ENCODE measurements at places on chromosomes 13 and 19. TPM values are rescaled to one million over a fixed set of nuclear protein-coding genes. Genes with fewer than 3 reads are reported as not detected.

- no peak overlapping the region for H3K27ac ChIP-seq
- no peak for DNase-seq
- H3K27me3 ChIP-seq, result no peaks in the 10 kb centered on the region
- H3K36me3 ChIP-seq, result no peaks in the 10 kb centered on the region
These were observed 33.0 kb downstream of the KPNA3 start for GRCh38 chr13:49759503-49759902.

- H3K4me3 ChIP-seq, result no peak overlapping the region
- DNase-seq, result no peak
- H3K27ac ChIP-seq, result no peak overlapping the region
- H3K27me3 ChIP-seq, result no peaks in the 10 kb centered on the region
- H3K36me3 ChIP-seq, result no peaks in the 10 kb centered on the region
- no peaks in the 10 kb centered on the region for H3K4me1 ChIP-seq
These were observed 169.4 kb upstream of the HTR2A start for GRCh38 chr13:47066226-47066625.

SYNE4 gene
- 1.9 TPM for total RNA-seq

DNA sequence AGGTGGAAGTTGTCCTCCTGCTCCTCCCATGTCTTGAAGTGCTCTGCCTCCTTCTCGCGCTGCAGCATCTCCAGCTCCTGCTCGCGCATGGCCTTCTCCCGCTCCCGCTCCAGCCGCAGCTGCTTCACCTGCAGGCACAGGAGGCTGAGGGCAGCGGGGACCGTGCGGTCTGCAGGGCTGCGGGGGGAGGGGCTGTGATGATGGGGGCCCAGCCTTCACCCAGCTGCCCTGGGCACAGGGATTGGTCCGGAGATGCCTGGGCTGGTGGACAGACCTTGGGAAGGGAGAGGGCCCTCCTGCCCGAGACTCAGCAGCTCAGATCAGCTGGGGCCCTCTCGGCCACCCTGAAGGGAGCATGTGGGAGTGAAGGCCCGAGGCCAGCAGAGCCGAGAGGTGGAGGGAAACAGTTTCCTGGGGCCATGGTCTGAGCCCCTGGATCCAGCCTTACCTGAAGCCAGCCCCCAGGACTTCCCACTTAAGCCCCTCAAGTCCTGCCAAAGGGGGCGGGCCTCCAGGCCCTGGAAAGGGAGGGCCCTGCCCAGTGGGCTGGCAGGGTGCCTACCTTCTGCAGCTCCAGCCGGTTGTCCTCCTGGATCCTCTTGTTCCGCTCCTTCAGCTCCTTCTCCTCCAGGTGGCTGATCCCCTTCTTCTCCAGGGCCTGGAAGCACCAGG lies 6.3 kb downstream of the CACTIN start:
- no peaks in the 10 kb centered on the region for H3K27me3 ChIP-seq
- no peak for DNase-seq
- no peaks in the 10 kb centered on the region for H3K36me3 ChIP-seq
- peaks cover 4% of the 10 kb centered on the region for H3K4me1 ChIP-seq
- H3K27ac ChIP-seq, result no peak overlapping the region
- H3K4me3 ChIP-seq, result no peak overlapping the region

NLRP9 gene
- not detected for total RNA-seq

GRCh38 chr13:83350569-83350968 lies 531.7 kb downstream of the SLITRK1 start:
- H3K4me1 ChIP-seq, result peaks cover 16% of the 10 kb centered on the region
- DNase-seq, result peak; percentile 71
- H3K36me3 ChIP-seq, result no peaks in the 10 kb centered on the region

SMIM17 gene
- total RNA-seq, result not detected

SIGLEC9 gene
- total RNA-seq, result not detected

WDR83 gene
- 39.5 TPM for total RNA-seq

SPRED3 gene
- 4.1 TPM for total RNA-seq

GRCh38 chr13:34864671-34865070 lies 77.4 kb upstream of the NBEA start:
- no peaks in the 10 kb centered on the region for H3K36me3 ChIP-seq
- H3K27me3 ChIP-seq, result no peaks in the 10 kb centered on the region
- H3K27ac ChIP-seq, result no peak overlapping the region
- DNase-seq, result no peak
- no peak overlapping the region for H3K4me3 ChIP-seq

DNA sequence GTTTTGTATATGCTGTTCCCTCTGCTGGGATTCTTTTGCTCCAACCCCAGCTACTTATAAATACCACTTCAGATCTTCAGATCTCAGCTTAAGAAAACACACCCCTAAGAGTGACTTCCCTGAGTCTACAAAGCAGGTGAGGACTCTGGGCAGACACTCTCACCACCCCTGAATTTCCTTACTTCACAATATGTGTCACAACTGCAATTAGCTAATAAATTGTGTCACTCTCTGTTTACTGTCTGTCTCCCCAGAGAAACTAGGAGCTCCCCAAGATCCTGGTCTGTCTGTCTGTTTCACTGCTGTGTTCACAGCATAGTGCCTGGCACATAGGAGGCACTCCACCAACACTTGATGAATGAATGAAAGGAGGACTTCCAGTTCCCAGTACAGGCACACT lies 14.4 kb downstream of the CEBPA start:
- DNase-seq, result no peak
- H3K27ac ChIP-seq, result no peak overlapping the region
- no peaks in the 10 kb centered on the region for H3K27me3 ChIP-seq
- no peak overlapping the region for H3K4me3 ChIP-seq
- H3K4me1 ChIP-seq, result peaks cover 31% of the 10 kb centered on the region

DNA sequence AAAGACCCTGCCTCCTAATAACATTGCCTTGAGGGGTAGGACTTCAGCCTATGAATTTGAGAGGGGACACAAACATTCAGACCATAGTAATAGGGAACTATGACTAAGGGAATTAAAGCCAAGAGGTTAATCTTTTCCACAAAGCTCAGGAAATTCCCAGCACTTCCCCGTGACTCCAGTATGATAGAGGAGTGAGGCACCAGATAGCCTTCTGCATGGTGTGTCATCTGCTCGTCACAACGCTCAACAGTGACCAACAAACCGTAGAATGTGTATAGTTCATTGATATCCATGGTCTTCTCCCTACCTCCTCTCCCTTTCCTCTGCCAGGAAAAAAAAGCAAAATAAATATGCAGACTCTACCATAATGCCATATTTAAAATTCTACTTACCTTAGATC lies 64.4 kb downstream of the B3GLCT start:
- no peak overlapping the region for H3K27ac ChIP-seq
- H3K36me3 ChIP-seq, result no peaks in the 10 kb centered on the region
- H3K4me1 ChIP-seq, result no peaks in the 10 kb centered on the region
- no peak overlapping the region for H3K4me3 ChIP-seq

GRCh38 chr13:39263033-39263432 lies 224.8 kb downstream of the NHLRC3 start:
- no peak overlapping the region for H3K27ac ChIP-seq
- DNase-seq, result peak; percentile 65
- H3K27me3 ChIP-seq, result no peaks in the 10 kb centered on the region
- no peaks in the 10 kb centered on the region for H3K36me3 ChIP-seq

DNA sequence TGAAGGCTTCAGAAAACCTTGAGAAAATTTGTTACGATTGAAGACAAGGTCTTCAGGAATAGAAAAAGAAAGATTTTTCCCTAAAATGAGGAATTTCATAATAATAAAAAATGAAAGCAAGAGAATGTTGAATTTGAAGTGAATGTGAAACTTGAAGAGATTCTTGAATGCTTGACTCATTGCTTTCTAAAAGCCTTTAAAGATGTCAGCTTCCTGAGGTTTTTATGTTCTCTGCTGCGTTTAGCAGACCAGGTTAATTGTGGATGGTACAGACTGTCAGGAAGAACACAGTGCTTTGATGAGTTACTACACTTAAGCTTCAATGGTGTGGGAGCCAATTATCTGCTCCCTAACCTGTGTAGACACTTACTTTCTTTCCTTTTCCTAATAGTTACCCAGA lies 96.3 kb upstream of the FNDC3A start:
- H3K27ac ChIP-seq, result no peak overlapping the region
- H3K4me1 ChIP-seq, result peaks cover 7% of the 10 kb centered on the region
- no peak overlapping the region for H3K4me3 ChIP-seq

CAPNS1 gene
- 329 TPM for total RNA-seq

NAT14 gene
- 21.0 TPM for total RNA-seq

DNA sequence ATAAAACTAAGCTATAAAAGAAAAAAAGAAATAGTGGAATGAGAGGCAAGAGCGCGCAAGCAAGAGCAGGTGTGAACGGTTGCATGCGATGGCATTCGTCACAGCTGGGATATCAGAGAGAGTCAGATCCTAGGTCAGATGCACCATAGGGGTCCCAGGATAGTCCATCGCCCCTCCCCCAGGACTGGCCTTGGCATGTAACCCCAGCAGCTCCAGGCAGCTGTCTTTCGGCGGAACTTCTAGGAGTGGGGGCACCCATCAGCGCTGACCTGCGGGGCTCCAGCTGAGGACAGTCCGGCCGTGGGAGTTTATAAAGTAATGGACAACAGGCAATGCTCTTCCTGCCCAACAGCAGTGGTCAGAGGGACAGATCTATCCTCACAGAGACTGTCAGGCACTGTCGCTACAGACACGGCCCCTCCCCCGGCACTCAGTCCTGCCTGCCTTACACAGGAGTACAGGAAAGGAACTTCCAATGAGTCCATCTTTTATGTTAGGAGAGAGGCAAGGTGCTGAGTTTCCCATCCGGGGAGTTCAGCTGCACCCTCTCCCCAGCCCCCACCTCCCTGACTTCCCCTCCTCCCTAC lies 1.4 kb downstream of the SIAH3 start:
- H3K27ac ChIP-seq, result no peak overlapping the region
- H3K36me3 ChIP-seq, result no peaks in the 10 kb centered on the region
- DNase-seq, result no peak
- no peaks in the 10 kb centered on the region for H3K4me1 ChIP-seq

GRCh38 chr13:37357548-37357947 lies 241.0 kb downstream of the POSTN start:
- H3K36me3 ChIP-seq, result no peaks in the 10 kb centered on the region
- DNase-seq, result no peak
- no peak overlapping the region for H3K27ac ChIP-seq

GRCh38 chr13:96044238-96044637 lies 9.0 kb downstream of the UGGT2 start:
- DNase-seq, result no peak
- no peaks in the 10 kb centered on the region for H3K36me3 ChIP-seq
- no peaks in the 10 kb centered on the region for H3K27me3 ChIP-seq
- H3K27ac ChIP-seq, result no peak overlapping the region
- H3K4me1 ChIP-seq, result no peaks in the 10 kb centered on the region

GRCh38 chr13:95207769-95208366 lies 93.4 kb downstream of the ABCC4 start:
- no peaks in the 10 kb centered on the region for H3K27me3 ChIP-seq
- H3K4me3 ChIP-seq, result no peak overlapping the region
- H3K27ac ChIP-seq, result no peak overlapping the region
- H3K4me1 ChIP-seq, result no peaks in the 10 kb centered on the region
- no peaks in the 10 kb centered on the region for H3K36me3 ChIP-seq

EXOC3L2 gene
- total RNA-seq, result not detected

SYCN gene
- total RNA-seq, result not detected

GRCh38 chr13:109665240-109665639 lies 121.1 kb downstream of the IRS2 start:
- no peaks in the 10 kb centered on the region for H3K36me3 ChIP-seq
- peaks cover 23% of the 10 kb centered on the region for H3K4me1 ChIP-seq
- H3K27me3 ChIP-seq, result no peaks in the 10 kb centered on the region
- H3K4me3 ChIP-seq, result no peak overlapping the region
- no peak for DNase-seq
- peak overlapping the region; percentile 90 for H3K27ac ChIP-seq

GRCh38 chr13:44470638-44471562 lies 97.3 kb downstream of the SERP2 start:
- peak overlapping the region; percentile 54 for H3K27ac ChIP-seq
- peak; percentile 50 for DNase-seq
- H3K4me1 ChIP-seq, result peaks cover 45% of the 10 kb centered on the region
- H3K27me3 ChIP-seq, result no peaks in the 10 kb centered on the region
- H3K4me3 ChIP-seq, result peak overlapping the region; percentile 49

DNA sequence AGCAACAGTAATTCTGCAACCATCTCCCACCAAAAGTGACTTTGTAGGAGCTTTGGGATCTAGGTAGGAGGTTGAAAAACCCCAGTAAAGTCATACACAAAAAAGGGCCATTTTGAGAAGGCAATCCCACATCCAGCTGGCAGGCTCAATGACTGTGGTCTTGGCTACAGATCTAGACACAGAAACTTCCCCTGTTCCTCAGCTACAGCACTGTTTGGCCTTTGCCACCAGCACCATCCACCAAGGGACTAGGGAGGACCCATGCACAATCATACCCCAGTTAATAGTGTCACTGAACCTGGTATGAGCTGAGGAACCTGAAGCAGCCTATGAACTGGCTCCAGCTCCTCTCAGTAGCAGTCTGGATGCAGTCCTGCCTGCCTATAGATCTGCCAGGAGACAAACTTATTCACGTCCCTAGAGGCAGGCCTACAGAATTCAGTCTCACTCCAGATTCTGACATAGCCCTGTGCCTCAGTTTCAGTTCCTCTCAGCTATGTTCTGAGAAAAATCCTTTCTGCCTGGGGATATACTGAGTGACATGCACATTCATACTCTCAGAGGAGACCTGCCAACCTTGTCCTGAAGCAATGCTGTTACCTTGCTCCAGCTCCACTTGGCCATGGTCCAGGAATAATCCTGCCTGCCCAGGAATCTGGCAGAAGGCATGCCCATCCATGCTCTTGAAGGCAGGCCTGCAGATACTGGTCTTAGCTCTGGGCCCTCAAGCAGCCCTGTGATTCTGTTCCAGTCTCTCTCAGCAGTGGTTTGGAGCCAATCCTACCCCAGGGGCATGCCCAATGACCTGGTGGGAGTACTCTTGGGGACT lies 2048.3 kb upstream of the PCDH20 start:
- H3K27ac ChIP-seq, result no peak overlapping the region
- no peak overlapping the region for H3K4me3 ChIP-seq

- H3K36me3 ChIP-seq, result no peaks in the 10 kb centered on the region
- no peak overlapping the region for H3K27ac ChIP-seq
- DNase-seq, result no peak
These were observed 368.3 kb downstream of the LMO7 start for GRCh38 chr13:76004416-76004815.

Measured in PC-3 (cell line).